ENCODE measurements at places on chromosomes 5 and 9.

- no peak for DNase-seq
Observed at GRCh38 chr9:105242557-105242956, 1.9 kb upstream of the SLC44A1 start.

DNA sequence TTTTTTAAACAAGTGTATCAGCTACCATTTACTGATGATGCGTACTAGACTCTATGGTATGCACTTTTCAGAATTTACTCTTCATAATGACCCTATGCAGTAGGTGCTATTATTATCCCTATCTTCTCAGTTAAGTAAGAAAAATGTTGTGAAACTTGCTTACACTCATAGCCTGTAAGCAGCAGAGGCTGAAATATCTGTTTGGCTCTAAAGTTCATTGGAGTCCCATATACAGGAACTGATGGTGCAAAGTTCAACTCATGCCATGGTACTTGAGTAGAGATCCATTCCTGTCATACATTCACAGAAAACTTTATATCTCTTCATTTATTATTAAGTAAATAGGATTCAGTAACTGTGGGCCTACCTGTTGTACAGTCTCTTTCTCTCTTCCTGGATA is 41.4 kb upstream of the CCDC112 start:
- no peak for DNase-seq

- DNase-seq: no peak
Observed at GRCh38 chr5:53482717-53483638, 2.5 kb downstream of the FST start.

DNA sequence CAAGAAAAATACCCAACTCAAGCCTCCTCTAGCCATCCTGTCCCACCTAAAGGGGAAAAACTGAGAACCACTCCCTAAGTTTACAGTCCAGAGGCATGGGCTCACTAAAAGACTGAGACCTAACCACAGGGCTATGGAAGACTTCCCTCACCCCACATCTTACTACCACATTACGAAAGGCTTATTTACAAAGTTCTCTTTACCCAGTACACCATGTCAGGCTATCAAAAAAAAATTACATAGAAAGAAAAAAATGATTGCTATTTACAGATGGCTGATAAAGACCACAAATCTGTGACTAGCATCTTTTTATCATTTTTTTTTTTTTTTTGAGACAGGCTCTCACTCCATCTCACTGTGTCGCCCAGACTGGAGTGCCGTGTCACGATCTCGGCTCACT is 69.7 kb upstream of the TNPO1 start:
- no peak for DNase-seq

GRCh38 chr5:14980698-14981097 is 109.1 kb upstream of the ANKH start:
- DNase-seq: no peak

DNA sequence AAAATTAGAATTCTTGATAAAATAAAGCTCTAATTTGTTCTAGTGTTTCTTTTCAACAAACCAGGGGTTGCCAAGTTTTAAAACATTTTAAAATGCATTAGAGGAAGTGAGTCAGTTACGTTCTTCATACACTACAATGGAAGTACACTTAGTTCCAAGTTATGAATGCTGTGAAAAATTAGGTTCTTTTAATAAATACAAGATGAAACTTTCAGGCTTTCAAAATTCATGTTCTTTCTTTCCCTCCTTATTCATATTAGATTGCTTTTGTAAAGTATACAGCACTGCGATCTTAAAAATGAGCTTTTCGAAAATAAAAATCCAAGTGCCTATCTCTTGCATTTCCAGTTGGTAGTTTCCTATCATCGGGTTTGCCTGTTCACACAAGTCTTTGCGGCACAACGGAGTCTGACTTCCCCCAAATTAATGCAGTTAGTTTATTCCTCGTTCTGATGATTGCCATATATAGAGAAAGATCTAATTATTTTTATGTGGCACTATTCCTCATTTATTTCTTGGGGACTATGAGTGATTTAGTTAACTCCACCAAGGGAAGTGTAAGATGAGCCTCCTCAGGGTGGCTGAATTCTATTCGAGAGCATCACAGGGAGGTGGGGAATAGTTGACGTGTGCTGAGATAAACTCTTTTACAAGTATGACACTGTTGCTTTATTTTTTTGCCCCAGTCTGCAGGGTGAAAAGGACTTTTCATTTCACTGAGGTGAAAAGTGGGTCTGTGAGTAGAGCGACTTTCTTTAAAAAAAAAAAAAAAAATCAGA is 238.2 kb downstream of the CD180 start:
- no peak for DNase-seq

DNA sequence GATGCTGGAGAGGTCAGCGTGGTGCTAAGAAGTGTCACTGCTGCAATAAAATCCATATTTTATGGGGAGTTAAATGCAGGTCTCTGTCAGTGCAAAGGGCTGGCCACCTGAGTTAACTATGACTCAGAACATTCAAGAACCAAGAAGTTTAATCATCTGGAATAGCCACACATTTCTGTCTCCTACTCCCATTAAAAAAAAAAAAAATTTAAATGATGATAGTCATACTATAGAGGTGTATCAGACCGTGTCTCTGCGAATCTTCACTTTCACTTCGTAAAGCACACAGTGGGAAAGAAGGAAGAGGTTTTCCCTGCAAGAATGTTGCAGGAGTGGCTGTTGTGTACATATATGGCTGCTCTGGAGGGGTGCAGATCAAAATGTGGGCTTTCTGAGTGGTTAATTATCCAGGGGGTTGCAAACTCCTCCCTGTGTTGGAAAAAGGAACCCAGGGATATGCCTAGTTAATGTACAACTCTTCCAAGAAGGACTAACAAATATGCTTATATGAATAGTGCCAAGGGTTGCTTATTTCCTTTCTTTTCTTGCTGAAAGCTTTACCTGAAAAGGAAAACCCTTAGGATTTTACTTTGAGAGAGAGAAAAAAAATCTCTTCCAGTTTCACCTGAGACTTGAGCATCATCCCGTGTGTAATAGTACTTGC is 1.5 kb downstream of the CDH6 start:
- DNase-seq: no peak

DNA sequence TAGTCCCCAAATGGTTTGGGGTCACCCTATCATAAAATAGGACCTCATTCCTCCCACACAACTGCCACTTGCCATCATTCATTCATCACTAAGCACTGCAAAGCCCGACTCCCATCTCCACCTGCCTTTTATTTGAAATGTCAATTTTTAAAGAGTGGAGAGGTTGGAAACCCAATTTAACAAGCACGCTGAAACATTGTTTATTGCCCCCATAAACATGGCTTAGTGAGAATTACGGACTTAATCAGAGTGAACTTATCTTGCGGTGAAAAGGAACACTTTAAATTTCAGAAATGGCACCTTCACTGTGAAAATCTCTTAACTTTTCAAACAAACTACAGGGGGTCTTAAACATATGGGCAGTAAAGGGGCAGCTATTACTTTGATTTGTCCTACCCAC is 241.1 kb downstream of the CRB2 start:
- DNase-seq: no peak

GRCh38 chr9:89923961-89924504 is 319.2 kb downstream of the GADD45G start:
- no peak for DNase-seq

GRCh38 chr9:6630502-6631206 is 14.9 kb downstream of the GLDC start:
- no peak for DNase-seq

DNA sequence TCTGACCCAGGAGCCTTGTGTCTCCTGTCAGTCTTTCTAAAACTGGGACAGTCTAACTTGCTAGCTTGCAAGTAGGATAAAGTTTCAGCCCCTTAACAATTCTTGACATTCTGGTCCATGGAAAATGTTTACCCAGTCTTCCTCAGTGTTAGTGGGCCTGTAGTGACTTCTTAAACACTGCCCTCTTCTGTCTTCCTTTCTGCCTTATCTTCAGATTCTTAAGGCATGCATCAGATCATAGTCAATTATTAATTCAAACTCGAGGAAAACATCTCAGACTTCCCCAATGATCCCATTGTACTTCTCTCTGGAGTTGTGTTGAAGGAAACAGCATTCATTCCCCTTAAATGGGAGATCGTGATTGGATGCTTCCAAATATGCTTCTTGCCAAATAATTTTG is 1199.8 kb downstream of the DTWD2 start:
- no peak for DNase-seq

DNA sequence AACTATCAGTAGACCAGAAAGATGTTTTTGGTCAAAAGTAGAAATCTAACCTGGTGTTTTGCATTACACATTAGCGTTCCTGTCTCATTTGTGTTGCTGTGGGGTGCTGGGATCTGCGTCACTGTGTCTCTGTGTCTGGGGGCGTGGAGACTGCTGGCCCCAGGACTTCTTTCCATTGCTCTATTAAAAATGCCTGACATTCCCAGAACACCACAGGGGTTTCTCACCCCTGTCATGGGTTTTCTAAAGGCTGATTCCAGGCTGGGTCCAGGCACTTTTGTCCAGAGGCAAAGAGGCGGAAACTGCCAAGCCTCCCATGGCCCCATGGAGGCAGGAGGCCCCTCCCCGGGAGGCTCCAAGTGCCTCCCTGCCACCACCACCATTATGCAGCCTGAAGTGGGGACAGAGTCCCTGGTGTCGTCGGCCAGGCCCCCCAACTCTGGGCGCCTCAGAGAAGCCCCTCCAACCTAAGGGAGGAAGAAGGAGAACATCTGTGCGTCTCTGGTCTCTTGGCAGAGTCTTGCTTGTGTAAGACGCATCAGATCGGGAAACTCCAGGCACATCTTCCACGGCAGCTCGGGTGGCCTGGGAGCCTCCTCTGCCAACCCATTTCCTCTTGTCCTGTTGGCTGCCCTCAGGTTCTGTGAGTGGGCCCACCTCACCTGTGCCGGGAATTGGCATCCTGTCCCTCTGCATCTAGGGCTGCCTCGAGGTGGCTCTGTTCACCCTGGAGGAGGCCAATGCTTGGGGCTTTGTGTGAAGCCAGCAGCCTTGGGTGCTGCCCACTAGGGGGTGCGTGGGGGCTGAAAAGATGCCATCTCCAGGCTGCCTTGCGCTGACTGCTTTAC is 13.8 kb upstream of the PLEKHG4B start:
- peak; percentile 19 for DNase-seq

DNA sequence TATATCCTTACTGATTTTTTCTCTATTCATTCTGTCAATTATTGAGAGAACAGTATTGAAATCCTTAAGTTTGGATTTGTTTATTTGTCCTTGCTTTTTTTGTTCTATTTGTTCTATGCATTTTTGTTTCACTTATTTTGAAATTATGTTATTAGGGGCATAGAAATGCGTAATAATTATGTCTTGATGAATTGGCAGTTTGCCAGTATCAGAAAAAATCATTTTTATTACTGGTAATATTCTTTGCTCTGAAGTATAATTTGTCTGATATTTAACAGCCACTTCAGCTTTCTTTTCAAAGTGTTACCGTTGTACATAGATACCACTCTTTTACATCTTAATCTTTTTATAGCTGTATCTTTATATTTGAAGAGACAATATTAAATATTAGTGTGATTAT is 2090.9 kb upstream of the WWC1 start:
- no peak for DNase-seq

- no peak for DNase-seq
Observed at GRCh38 chr9:134738869-134739659, 97.5 kb downstream of the COL5A1 start.

GRCh38 chr5:72818866-72819534 is 2.5 kb downstream of the TNPO1 start:
- DNase-seq: no peak

- no peak for DNase-seq
Observed at GRCh38 chr9:27118916-27119315, 9.9 kb downstream of the TEK start.

DNA sequence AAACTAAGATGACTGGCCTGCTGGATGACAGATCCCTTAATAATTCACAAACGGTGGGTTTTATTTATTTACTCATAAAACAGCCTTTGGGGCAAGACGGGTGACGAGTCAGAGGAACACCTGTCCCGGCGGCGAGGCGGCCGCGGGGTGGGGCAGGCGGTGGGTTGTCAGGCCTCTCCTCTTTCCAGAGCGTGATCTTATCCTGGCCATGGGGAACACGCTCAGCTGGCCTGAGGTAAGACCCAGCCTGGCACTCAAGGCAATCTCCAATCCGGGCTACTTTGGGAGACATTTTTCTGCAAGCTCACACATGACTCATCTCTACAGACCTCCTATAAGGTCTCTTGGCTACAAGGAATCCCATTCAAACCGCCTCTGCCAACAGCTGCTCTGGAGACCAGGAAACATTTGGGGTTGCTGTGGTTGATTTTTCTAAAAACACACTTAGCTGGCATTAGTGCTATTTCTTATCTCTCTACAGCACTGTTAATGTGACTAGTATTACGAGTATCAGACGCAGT is 6.3 kb downstream of the RAPGEF1 start:
- peak; percentile 87 for DNase-seq

- DNase-seq: no peak
Observed at GRCh38 chr5:122219436-122220166, 90.3 kb downstream of the ZNF474 start.

DNA sequence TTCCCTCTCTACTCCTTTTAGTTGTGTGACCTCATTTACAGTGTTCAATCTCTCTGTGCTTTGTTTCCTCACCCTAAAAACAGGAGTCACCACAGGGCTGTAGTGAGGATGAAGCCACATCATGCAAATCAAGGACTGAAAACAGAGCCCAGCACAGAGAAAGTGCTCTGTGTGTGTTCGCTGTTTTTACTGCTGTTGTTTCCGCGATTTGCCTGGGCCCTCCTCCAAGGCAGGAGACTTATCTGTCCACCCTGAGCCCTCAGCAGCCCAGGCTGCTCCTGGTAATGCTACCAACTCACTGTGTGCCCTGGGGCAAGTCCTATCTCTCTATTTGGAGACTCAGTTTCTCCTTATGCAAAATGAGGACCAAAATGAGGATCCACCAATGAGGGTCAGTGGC is 87.2 kb upstream of the NEURL1B start:
- DNase-seq: no peak

- no peak for DNase-seq
Observed at GRCh38 chr5:96065685-96066385, 104.2 kb upstream of the ELL2 start.

- DNase-seq: no peak
Observed at GRCh38 chr5:74640954-74641734, 616 bp upstream of the ENC1 start.

- DNase-seq: no peak
Observed at GRCh38 chr9:96398582-96399324, 15.2 kb upstream of the SLC35D2 start.

DNA sequence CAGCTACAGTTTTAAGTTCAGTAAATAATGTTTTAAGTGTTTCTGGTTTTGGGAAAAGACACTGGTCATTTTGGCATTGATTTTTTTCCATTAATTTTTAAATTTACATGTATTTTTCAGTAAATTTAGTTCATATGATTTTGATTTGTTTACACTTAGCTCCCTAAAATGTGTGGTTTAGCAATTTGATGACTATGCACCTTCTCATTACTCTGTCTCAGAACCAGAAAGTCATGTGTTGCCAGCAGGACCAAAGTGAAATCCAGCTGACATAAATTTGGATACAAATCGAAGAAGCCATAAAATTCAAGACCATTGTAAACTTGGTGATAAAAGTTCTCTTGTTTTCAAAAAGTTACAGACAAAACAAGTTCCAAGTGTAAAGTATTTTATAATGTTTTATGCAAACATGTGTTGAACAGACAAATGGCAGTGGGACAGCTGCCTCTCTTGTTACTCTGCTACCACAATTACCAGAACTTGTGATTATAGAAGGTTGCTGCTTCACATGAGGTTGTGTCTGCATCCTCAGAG is 354.8 kb downstream of the NR2F1-AS1 start:
- no peak for DNase-seq

GRCh38 chr9:91771027-91771426 is 179.0 kb downstream of the ROR2 start:
- peak; percentile 86 for DNase-seq

Data from AG04449 (cell line).